Hematopoietic multipotent progenitor cell treated with erythropoietin and hydrocortisone succinate and interleukin-3 and kit ligand, for 6 days (in vitro differentiated cells): ENCODE measurements at places on chromosomes 3 and 15.

DNA sequence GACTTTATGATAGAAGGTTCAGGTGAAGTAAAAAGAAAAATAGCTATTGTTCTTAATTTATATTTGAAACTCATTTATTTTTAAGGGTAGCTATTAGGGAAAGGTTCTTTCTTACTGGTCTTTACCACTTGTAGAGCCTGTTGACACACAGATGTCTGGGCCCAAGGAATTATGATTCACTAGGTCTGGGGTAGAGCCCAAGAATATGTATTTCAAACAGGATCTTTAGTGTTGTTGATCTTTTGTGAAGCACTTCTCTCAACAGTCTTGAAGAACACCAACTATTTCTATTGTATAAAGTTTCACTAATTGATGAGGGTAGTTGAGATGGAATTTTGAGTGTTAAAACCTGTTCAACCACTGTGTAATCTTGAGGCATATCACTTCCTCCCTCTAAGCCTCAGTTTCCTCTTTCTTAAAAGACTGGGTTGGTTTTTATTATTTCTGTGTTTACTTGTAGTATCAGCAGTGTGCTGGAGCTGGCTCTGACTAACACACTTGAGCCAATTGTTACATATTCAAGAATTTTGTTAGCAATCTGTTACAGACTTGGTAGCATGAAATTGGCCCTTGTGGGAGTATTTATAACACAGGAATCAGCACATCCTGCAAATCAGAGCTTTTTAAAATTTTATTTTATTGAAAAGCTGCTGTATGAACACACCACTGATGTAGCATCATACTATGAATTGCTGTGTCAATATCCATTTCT, 155.9 kb downstream of the RBMS3 start:
- DNase-seq, result peak; percentile 0

DNA sequence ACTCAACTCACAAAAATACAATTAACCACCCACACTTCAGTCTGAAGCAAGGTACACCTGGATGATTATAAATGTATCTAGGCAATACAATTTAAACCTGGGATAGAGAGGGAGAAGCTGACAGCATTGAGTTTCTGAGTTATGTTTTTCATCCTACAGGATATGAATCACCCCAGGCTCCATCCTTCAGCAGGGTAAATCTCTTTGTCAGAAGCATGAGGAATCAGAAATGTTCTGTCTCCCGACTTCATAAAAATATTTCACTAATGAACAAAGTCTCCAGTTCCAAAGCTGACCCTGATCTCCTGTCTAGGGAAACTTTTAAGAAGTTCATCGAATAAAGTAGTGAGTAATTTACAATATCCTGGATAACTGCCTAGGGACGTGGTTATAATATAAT, 25.5 kb upstream of the FRMD4B start:
- DNase-seq, result no peak

- DNase-seq, result no peak
Measured at GRCh38 chr15:65072617-65073016, 3.9 kb upstream of the KBTBD13 start.

DNA sequence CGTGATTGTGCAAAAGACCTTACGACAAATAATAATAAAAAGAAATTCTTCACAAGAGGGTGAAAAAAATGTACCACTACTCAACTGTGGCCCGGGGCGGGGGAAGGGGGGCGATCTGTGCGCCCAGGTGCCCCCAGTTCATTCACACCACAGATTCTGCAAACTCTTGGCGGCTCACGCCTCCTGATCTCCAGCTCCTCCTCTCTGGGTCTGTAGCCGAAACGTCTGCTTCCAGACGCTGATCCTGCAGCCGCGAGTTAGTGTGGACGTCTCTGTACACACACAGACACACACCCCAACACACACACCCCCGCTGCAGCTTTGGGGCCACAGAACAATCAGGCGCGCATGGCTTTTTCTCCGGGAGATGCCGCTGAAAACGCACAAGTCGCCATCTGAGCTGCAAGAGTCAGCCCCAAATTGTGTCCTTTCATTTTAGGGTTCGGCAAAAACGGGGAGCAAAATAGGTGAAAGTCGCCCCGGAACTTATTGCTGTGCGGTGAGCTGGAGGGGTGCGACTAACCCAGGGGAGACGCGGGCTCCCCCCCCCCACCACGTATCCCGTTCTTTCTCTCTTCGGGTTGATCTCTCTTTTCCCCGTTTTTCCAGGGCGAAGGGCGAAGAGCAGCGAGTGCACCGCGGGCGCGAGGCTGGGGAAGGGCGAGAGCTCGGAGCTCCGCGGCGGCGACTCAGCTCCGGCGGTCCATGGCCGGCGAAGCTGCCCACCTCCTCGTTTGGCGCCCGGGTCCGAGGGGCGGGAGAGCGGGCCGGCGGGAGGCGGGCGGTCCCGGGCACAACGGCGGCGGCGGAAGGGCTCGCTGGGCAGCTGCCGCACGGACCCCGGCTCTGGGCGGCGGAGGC, 505 bp upstream of the WNT5A start:
- no peak for DNase-seq

- no peak for DNase-seq
Measured at GRCh38 chr3:68458581-68458980, 473.8 kb downstream of the TAFA4 start.

GRCh38 chr15:41774882-41775417, 666 bp downstream of the MAPKBP1 start:
- DNase-seq, result no peak

GRCh38 chr15:39999538-40000200, 39.3 kb downstream of the SRP14 start:
- DNase-seq, result no peak

GRCh38 chr15:94229591-94230369, 1.6 kb upstream of the MCTP2 start:
- peak; percentile 61 for DNase-seq

DNA sequence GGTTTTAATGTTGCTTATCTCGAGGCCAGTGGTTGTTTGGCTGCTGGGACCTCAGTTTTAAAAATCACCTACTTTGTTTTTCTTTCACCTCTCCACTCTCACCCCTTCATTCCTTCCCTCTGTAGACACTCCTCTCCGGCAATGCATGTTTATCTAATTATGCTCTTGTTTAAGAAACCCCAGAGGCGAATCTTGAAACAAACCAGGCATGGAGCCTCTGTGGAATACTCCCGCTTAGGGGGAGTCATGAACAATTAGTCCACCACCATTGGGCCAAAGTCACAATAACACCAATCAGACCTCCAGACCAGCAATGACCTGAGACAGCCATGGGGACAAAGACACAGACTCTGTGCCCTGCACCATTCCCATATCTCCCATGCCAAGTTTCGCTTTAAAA, 53.3 kb downstream of the EFCAB12 start:
- no peak for DNase-seq

- DNase-seq, result peak; percentile 19
Measured at GRCh38 chr15:87874896-87875711, 381.4 kb downstream of the NTRK3 start.

GRCh38 chr3:186261638-186262037, 100.4 kb downstream of the DGKG start:
- peak; percentile 46 for DNase-seq

DNA sequence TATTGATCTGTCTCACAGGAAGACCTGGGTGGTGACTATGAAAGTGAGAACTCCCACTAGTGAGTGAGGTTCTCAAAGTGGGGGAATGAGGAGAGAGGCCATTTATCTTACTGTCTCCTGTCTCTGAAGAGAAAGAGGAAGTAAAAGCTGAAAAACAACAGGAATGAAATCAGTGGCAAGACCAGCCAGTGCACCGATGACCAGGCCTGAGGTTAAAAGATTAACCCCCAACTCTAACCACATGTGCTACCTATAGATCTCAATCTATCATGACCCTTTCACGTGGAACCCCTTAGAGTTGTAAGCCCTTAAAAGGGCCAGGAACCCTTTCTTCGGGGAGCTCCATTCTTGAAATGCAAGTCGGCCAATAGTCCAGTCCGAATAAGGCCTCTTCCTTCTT, 239.3 kb upstream of the CNTN6 start:
- DNase-seq, result no peak

DNA sequence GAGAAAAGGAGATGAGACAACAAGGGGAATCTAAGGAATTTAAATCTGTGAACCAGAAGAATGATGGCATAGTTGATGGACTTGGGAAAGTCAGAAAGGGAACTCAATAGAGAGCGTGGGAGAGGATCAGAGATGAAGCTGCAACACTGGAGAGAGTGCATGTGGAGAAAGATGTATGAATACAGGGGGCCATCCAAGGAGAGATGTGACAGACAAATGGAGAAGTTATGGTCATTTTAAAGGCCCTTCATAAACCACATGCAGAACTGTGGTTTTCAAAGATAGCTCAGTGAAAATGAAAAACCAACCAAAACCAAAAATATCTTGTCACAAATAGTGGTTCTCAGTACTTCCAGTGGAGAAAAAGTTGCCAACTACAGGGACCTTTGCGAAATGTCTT, 265.2 kb downstream of the SUCLG2 start:
- peak; percentile 57 for DNase-seq

DNA sequence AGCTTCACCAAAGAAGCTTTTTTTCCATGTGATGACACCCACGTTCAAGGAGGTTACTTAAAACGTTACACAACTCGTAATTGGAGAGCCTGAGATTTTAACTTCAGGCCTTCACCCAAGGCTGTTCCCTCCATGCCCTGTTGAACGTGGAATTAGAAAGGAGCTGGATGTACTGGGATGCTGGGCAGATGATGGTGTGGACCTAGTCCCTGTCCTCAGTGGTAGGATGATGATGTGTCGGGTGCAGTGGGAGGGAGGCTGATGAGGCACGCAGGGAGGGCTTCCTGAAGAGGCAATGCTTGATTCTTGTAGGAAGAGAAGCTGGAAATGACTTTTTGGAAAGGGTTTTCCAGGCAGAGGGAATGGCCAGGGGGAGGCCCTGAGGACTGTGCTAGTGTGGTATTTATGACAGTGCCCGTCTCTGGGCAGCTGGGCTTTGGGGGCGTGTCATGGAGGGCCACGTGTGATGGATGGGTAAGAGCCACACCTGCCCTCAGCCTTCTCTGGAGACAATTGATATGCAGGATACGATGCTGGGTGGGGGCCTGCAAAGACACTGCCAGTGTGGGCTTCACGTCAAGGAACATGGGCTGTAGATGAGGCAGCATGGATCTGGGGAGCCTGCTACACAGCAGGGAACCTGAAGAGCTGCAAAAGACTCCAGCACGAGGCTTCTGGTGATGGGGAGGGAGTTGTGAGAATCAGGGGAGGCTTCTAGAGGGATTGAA, 15.3 kb downstream of the SYNM start:
- no peak for DNase-seq

- no peak for DNase-seq
Measured at GRCh38 chr3:98612587-98612986, 19.2 kb upstream of the CPOX start.

DNA sequence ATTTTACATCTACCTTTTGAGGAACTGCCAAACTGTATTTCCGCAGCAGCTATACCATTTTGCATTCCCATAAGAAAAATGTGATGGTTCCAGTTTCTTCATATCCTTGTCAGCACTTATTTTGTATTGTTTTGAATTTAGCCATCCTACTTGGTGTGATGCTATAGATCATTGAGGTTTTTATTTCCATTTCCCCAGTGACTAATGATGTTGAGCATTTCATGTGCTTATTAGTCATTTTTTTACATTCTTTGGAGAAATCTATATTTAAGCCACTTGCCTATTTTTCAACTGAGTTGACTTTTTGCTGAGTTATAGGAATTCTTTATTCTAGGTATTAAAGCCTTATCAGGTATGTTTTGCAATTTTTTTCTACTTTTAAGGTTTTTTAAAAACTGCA, 347.6 kb upstream of the RARB start:
- DNase-seq, result no peak

DNA sequence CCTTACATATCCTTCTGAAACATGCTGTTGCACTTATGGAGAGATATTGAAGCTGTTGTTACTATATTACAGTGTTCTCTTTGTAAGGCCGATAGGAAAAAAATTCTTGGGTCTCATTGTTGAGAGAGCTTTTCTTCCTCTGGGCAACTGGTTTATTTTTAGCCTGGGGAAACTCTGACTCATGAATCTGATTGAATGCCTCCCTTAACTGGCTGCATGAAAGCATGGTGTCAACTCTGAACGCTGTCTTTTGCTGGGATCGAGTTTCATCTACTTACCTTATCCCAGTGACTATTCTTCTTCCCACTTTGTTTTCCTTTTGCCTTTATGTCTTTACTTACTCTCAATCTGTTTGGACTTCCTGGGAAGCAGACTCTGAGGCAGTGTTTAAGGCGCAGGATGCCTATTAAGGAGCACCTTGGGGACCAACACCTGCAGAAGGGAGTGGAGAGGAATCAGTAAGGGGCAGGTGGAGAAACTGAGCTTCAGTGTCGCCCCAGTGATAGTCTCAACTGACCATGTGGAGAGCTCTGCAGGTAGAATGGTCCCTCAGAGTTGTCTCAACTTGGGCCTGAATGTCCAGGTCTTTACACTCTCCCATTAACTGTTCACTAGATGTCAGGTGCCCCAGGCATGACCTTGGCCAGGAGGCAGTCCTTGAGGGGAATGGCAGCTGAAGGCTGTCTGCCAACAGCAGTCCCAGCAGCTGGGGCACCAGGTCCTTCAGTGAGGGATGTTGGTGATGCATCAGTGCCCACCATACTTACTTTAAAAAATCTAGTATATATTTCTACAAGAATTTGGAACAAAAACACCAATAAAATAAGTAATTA, 88.9 kb upstream of the CCNL1 start:
- peak; percentile 15 for DNase-seq

GRCh38 chr3:16904423-16905417, 20.0 kb downstream of the PLCL2 start:
- DNase-seq, result no peak

DNA sequence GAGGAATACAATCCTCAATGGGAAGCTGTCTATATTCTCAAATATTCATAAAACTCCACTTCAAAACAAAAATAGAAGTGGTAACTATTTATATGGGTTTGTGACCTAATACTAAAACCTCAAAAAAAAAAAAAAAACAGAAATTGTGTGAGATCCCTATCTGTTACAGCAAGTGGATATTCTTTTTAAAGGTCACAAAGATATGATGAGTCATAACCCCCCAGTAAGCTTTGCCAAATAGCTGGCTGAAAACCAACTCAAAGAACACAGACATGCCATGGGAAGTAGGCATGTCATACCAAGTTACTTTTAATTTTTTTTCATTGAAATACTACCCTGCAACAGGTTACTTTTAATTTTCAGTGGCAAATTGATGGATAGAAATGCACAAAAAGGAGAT, 62.5 kb downstream of the CBLB start:
- DNase-seq, result peak; percentile 91

GRCh38 chr15:78925956-78926743, 18.7 kb downstream of the CTSH start:
- DNase-seq, result no peak

- no peak for DNase-seq
Measured at GRCh38 chr15:77019521-77020331, 24.8 kb downstream of the PSTPIP1 start.

DNA sequence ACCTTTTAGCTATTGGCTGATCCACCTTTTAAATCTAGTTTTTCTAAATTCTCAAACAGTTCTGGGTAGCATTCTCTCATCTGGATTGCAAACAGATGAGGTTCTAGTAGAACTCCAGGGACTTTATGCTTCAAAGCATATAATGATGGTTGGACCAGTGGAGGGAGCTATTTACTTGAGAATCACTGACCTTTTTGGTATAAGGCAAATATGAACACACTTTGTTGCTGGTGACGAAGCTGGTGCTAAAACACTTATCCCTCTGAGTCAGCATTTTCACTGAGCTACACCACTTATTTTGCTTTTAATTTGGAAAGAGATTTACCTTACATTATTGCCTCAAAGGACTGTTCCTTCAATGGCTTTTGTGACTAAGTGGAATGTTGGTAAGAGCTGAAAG, 58.6 kb upstream of the SLITRK3 start:
- peak; percentile 10 for DNase-seq
